ENCODE measurements at places on chromosomes 5 and 9. TPM values are rescaled to one million over a fixed set of nuclear protein-coding genes. Genes with fewer than 3 reads are reported as not detected.

Gene LHX3
- polyA plus RNA-seq: not detected

Gene TMEM215
- polyA plus RNA-seq: not detected

Gene CCDC180
- polyA plus RNA-seq: not detected

Gene GPRIN1
- 9.0 TPM for polyA plus RNA-seq

Gene NRG2
- polyA plus RNA-seq: 0.55 TPM

Gene TDRD7
- polyA plus RNA-seq: 15.2 TPM

Gene GRM6
- polyA plus RNA-seq: not detected

Gene UBTD2
- polyA plus RNA-seq: 39.1 TPM

Gene BRINP1
- not detected for polyA plus RNA-seq

DNA sequence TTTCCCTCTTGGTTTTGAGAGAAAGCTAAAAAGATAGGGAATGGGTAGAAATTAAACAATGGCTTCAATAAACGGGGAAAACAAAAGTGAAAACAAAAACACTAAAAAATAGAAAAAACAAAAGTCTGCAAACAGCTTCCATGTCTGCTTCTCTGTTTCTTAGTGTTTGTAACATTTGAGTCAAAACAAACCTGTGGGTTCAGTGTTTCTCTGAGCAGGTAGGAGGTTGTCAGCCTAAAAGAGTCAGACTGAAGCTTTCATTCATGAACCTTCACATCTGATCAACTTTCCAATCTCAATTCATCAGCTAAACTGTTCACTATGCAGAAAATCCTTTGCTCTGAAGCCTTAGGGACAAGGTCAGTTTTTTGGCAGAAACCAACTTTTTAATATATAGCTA is 102.5 kb upstream of the ADAMTS16 start:
- no peak overlapping the region for H3K27ac ChIP-seq
- no peaks in the 10 kb centered on the region for H3K4me1 ChIP-seq
- no peak for DNase-seq
- H3K27me3 ChIP-seq: no peaks in the 10 kb centered on the region
- no peak overlapping the region for H3K4me3 ChIP-seq

GRCh38 chr5:35371951-35372426 is 141.7 kb upstream of the PRLR start:
- no peaks in the 10 kb centered on the region for H3K27me3 ChIP-seq
- peaks cover 4% of the 10 kb centered on the region for H3K4me1 ChIP-seq
- peak; percentile 84 for DNase-seq
- H3K27ac ChIP-seq: peak overlapping the region; percentile 38
- H3K36me3 ChIP-seq: no peaks in the 10 kb centered on the region

GRCh38 chr9:135413461-135413860 is 66.1 kb upstream of the PPP1R26 start:
- no peak overlapping the region for H3K4me3 ChIP-seq
- no peaks in the 10 kb centered on the region for H3K4me1 ChIP-seq
- no peaks in the 10 kb centered on the region for H3K27me3 ChIP-seq
- no peak for DNase-seq

DNA sequence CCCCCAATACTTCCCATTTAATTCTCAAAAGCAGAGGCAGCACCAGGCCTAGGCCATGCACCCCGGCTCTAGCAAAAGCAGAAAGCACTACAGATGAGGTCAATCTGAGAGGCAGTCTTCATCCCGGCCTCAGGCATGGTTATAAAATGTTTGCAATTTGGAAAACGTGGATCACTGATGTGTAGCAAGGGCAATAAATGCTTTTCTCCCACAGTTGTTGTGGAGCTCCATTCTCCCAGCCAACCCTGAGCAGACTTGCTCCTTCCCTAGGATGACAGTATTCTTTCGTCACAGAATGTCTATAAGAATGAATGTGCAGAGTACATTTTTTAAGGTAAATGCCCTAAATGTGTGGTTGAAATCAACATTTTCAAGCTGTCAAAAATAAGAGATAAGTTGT is 157.3 kb upstream of the DAPK1 start:
- no peaks in the 10 kb centered on the region for H3K4me1 ChIP-seq
- H3K27me3 ChIP-seq: no peaks in the 10 kb centered on the region
- no peak overlapping the region for H3K4me3 ChIP-seq
- no peak for DNase-seq

DNA sequence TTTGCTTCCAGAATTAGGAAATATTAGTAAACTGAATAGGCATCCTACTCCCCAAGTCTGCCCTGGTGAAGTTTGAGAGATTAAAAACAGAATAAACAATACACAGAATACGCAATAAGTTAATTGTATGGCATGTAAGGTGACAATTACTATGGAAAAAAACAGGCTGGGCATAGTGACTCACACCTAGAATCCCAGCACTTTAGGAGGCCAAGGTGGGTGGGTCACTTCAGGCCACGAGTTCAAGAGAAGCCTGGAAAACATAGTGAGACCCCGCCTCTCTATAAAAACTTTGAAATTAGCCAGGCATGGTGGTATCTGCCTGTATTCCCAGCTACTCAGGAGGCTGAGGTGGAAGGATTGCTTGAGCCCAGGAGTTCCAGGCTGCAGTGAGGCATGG is 64.2 kb upstream of the SUSD1 start:
- H3K27me3 ChIP-seq: no peaks in the 10 kb centered on the region
- H3K4me3 ChIP-seq: no peak overlapping the region
- peaks cover 4% of the 10 kb centered on the region for H3K36me3 ChIP-seq

GRCh38 chr5:135239453-135240282 is 159.4 kb downstream of the MACROH2A1 start:
- no peak overlapping the region for H3K27ac ChIP-seq
- no peak overlapping the region for H3K4me3 ChIP-seq

- no peaks in the 10 kb centered on the region for H3K4me1 ChIP-seq
- no peaks in the 10 kb centered on the region for H3K36me3 ChIP-seq
- no peak overlapping the region for H3K4me3 ChIP-seq
- no peaks in the 10 kb centered on the region for H3K27me3 ChIP-seq
- H3K27ac ChIP-seq: no peak overlapping the region
- DNase-seq: no peak
These were observed 22.0 kb upstream of the FREM1 start for GRCh38 chr9:14932231-14932630.

DNA sequence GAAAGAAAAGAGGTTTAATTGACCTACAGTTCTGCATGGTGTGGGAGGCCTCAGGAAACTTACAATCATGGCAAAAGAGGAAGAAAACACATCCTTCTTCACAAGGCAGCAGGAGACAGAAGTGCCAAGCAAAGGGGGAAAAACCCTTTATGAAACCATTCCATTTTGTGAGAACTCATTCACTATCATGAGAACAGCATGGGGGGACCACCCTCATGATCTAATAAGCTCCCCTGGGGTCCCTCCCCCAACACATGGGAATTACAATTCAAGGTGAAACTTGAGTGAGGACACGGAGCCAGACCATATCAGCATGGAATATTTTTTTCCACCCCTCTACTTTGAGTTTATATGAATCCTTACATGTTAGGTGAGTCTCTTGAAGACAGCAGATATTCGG is 173.7 kb downstream of the PHF2 start:
- no peaks in the 10 kb centered on the region for H3K4me1 ChIP-seq
- no peak for DNase-seq
- no peak overlapping the region for H3K4me3 ChIP-seq

- no peak overlapping the region for H3K27ac ChIP-seq
- no peaks in the 10 kb centered on the region for H3K27me3 ChIP-seq
- H3K4me3 ChIP-seq: no peak overlapping the region
- no peaks in the 10 kb centered on the region for H3K4me1 ChIP-seq
- no peak for DNase-seq
- H3K36me3 ChIP-seq: no peaks in the 10 kb centered on the region
These were observed 447.1 kb upstream of the CDH10 start for GRCh38 chr5:25091921-25092320.

- H3K4me1 ChIP-seq: no peaks in the 10 kb centered on the region
- no peaks in the 10 kb centered on the region for H3K27me3 ChIP-seq
- H3K27ac ChIP-seq: no peak overlapping the region
- H3K36me3 ChIP-seq: no peaks in the 10 kb centered on the region
These were observed 58.2 kb downstream of the ZNF618 start for GRCh38 chr9:113934167-113934828.

GRCh38 chr5:124408738-124409453 is 337.5 kb downstream of the ZNF608 start:
- no peaks in the 10 kb centered on the region for H3K27me3 ChIP-seq
- H3K4me3 ChIP-seq: no peak overlapping the region
- no peak for DNase-seq
- no peaks in the 10 kb centered on the region for H3K4me1 ChIP-seq
- H3K27ac ChIP-seq: no peak overlapping the region

DNA sequence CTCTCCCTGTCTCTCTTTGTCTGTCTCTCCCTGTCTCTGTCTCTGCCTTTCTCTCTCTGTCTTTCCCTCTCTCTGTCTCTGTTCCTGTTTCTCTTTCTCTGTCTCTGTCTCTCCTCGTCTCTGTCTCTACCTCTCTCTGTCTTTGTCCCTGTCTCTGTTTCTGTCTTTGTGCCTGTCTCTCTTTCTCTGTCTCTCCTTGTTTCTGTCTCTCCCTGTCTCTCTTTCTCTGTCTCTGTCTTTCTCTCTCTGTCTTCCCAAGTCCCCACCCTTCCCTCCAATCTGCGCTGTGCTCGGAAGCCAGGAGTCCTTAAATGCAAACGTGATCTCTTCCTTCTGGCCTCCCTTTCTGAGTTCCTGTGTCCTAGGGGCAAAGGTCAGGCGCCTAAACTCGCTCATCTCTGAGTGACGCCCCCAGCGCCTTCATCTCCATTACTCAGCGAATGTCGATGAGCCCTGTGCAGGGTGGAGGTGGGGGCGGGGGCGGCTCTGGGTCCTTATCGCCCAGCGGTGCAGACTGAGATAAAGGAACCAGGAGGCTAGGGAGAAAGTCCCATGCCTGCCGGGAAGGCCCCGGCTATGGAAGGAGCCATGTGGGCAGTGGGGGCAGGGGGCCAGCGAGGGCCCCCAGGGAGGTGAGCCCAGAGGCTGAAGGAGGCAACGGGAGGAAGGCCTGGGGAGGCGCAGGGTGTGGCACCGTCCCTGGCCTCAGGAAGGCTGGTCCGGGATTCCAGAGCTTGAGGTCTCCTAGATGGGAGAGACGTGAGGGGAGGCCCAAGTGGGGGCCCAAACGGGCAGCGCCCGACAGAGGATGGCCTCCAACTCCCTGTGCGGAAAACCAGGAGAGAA is 1.5 kb upstream of the SLC6A19 start:
- no peaks in the 10 kb centered on the region for H3K36me3 ChIP-seq
- DNase-seq: peak; percentile 95
- peak overlapping the region; percentile 62 for H3K27ac ChIP-seq
- no peaks in the 10 kb centered on the region for H3K4me1 ChIP-seq
- H3K4me3 ChIP-seq: no peak overlapping the region

DNA sequence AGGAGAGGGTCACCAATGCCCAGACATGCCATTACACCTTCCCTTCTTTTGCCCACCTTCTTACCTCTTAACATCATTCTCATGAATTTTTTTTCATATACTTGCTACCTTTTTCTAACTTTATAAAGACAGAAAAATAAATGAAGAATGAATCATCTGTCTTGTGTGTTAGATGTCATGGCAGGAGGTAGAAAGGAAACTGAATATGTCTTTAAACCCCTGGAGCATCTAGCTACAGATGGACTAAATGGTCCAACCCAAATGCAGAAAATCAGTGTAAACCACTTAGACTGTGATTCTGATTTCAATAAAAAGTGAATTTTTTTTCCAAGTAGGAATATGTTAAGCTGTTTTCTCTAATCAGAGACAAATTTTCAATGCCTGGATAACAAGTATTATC is 11.8 kb upstream of the IL6ST start:
- no peak overlapping the region for H3K27ac ChIP-seq
- H3K4me1 ChIP-seq: peaks cover 4% of the 10 kb centered on the region
- H3K27me3 ChIP-seq: no peaks in the 10 kb centered on the region
- H3K4me3 ChIP-seq: no peak overlapping the region
- DNase-seq: no peak

GRCh38 chr9:15310107-15310850 is 3.3 kb upstream of the TTC39B start:
- peak; percentile 38 for DNase-seq
- H3K27me3 ChIP-seq: no peaks in the 10 kb centered on the region
- no peak overlapping the region for H3K4me3 ChIP-seq
- H3K27ac ChIP-seq: no peak overlapping the region
- H3K4me1 ChIP-seq: peaks cover 13% of the 10 kb centered on the region
- no peaks in the 10 kb centered on the region for H3K36me3 ChIP-seq

GRCh38 chr9:70921136-70921535 is 200.3 kb downstream of the TRPM3 start:
- no peak overlapping the region for H3K4me3 ChIP-seq
- no peak for DNase-seq
- H3K4me1 ChIP-seq: no peaks in the 10 kb centered on the region
- H3K27ac ChIP-seq: no peak overlapping the region
- no peaks in the 10 kb centered on the region for H3K27me3 ChIP-seq
- H3K36me3 ChIP-seq: no peaks in the 10 kb centered on the region

- no peaks in the 10 kb centered on the region for H3K4me1 ChIP-seq
- no peak for DNase-seq
- no peak overlapping the region for H3K27ac ChIP-seq
- no peaks in the 10 kb centered on the region for H3K36me3 ChIP-seq
- no peaks in the 10 kb centered on the region for H3K27me3 ChIP-seq
These were observed 108.1 kb upstream of the SLC27A6 start for GRCh38 chr5:128857076-128857677.

DNA sequence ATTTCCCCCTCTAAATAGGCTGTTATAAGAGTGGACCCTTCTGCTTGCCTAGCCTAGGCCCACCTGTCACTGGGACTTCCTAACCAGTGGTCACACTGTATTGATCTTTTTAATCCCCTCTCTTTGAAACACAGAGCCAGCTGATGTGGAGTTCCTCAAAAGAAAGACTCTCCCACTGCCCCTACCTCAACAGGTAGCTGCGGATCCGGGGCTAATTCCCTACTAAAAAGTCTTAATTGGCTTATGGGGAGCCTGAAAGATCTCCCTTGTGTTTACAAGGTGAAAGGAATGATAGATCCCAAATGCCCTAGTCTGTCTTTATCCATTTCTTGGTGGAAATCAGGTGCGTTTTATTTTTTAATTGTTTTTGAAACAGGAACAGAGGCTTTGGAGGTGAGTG is 2.0 kb downstream of the NEUROG1 start:
- no peaks in the 10 kb centered on the region for H3K4me1 ChIP-seq
- H3K27me3 ChIP-seq: peaks cover 19% of the 10 kb centered on the region

DNA sequence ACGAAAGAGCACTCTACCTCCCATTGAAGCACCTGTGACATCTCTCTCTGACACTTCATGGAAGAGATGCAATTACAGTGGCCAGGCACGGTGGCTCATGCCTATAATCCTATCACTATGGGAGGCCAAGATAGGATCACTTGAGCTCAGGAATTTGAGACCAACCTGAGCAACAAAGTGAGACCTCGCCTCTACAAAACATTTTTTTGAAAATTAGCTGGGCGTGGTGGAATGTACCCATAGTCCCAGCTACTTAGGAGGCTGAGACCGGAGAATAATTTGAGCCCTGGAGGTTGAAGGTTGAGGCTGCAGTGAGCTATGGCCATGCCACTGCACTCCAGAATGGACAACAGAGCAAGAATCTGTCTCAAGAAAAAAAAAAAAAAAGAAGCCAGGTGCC is 45.5 kb downstream of the GLDC start:
- DNase-seq: no peak
- H3K4me3 ChIP-seq: no peak overlapping the region
- H3K4me1 ChIP-seq: no peaks in the 10 kb centered on the region
- H3K27me3 ChIP-seq: no peaks in the 10 kb centered on the region
- H3K27ac ChIP-seq: no peak overlapping the region

- H3K4me1 ChIP-seq: no peaks in the 10 kb centered on the region
- H3K36me3 ChIP-seq: no peaks in the 10 kb centered on the region
- DNase-seq: no peak
- no peak overlapping the region for H3K4me3 ChIP-seq
These were observed 28.5 kb upstream of the RICTOR start for GRCh38 chr5:39102684-39103155.
